Fibroblast of upper back skin (primary cell): ENCODE measurements at places on chromosomes 12 and 14.

DNA sequence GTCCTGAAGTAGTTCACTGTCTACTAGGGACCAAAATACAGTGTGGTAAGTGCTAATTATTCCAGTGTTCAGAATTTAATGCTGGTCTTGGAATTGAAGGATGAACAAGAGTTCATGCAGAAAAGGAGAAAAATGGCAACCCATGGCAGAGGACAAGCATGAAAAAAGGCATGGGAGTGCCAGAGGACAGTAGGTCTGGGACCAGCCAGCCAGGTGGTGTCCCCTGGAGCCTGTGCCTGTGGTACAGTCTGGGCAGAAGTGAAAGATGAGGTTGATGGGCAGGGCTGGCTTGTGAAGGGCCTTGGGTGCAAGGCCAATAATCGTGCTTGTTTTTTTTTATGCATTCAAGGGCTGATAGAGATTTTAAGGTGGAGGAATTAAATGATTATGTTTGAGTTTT lies 21.0 kb downstream of the C12orf75 start:
- DNase-seq = no peak

DNA sequence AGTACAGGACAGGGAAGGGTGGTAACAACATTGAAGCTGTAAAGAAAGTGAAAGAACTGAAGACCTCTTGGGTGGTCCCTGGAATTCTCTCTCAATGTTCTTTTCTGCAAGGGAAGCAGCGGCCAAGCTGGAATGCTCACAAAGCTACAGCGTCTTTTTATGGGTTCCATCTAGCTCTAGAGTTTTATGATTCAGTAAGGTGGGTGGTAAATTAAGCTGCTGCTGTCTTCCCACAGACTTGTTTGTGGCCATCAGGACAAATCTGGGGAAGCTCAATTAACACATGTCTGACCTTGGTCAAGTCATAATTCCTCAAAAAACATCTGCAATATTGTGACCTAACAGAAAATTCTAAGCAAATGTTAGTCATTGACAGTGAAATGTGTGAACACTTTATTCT lies 139.1 kb downstream of the MED13L start:
- peak; percentile 79 for DNase-seq

DNA sequence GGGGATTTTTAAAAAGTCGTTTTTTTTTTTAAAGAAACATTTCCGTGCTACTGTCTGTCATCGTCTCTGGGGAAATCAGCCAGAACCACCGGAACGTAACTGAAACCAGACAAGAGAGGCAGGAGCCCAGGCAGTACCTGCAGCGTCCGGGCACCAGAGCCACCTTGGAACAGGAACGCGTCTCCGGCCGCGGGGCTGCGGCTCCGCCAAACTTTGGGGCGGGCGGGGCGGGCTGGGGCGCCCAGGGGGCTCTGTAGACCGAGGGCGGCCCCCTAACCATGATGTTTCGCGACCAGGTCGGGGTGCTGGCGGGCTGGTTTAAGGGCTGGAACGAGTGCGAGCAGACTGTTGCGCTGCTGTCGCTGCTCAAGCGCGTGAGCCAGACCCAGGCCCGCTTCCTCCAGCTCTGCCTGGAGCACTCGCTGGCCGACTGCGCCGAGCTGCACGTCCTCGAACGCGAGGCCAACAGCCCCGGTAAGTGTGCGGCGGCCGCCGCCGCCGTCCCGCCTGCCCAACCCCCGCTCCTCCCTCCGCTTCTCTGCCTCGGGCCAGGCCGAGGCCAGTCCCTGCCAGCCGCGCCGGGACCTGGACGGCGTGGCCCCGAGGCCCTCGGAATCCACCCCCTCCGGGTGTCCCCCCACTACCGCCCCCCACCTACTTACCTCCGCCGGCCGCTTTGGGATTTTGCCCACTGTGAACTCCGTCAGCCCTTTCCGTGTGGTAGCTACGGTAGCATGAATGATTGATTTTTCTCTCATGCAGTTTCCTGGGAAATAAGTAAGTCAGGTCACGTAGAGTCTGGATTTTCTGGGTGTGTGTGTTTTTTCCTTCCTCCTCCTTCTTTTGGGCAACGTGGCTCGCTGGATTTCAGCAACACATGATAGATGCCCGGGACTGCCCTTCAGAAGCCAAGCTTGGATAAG lies 972 bp downstream of the SAMD4A start:
- DNase-seq = peak; percentile 49

DNA sequence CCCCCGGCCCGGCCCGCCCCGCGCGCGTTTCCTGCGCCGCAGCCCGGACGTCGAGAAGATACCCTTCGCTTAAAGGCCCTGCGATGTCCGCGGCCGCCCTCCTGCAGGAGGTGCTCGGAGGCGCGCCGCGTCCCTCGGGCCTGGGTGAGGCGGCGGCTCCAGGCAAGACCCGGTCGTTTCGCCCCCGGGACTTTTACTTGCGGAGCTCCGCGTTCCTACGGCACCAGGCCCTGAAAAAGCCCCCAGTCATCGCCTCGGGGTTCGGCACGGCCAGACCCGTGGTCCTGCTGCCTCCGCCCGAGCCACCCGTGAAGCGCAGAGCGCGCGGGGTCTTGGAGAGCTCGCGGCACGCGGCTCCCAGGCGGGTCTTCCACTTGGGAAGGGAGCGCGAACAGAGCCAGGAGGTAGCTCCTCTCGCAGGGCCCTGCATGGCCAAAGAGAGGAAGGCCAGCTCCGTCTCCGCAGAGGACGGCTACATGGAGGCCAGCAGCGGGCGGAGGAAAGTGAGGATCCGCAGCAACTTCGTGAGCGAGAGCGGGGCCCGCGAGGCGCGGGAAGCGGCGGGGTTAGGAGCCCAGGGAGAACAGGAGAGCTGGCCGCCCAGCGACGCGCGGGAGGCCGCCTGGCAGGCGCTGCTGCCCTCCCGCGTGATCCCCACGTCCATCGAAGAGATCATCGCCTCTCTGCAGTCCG lies 26.9 kb downstream of the TTC6 start:
- peak; percentile 26 for DNase-seq

- peak; percentile 94 for DNase-seq
Measured at GRCh38 chr14:22848351-22849164, 12.2 kb downstream of the MMP14 start.

GRCh38 chr12:12686925-12687324 lies 9.1 kb downstream of the GPR19 start:
- peak; percentile 63 for DNase-seq

- DNase-seq = no peak
Measured at GRCh38 chr14:89420502-89420901, 3.5 kb upstream of the FOXN3 start.

- DNase-seq = no peak
Measured at GRCh38 chr14:88791629-88792472, 902 bp downstream of the EML5 start.
